ENCODE measurements at places on chromosomes 11 and 22.
A peak's percentile ranks its signal among the peaks of the same experiment; 100 is the strongest.

DNA sequence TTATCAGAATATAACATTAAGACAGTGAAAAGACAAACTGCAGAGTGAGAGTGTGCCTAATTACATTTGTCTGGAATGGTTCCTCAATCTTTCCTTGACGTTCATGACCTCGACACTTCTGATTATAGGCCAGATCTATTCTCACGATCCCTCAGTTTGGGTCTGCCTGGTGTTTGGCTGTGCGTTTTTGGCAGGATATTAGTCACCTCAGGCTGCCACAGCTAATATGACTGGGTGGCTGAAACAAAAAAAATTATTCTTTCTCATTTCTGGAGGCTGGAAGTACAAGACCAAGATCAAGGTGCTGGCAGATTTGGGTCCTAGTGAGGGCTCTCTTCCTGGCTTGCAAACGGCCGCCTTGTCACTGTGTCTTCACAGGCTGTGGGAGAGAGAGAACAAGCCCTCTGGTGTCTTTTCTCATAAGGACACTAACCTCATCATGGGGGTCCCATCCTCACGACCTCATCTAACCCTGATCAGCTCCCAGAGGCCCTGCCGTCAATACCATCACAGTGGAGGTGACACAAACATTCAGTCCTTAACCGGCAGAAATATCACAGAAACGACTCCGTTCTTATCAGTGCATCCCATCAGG is 23.2 kb downstream of the IFITM10 start:
- DNase-seq, result no peak

- DNase-seq, result no peak
These were observed 28.5 kb downstream of the P4HA3 start for GRCh38 chr11:74282914-74283371.

- peak; percentile 45 for DNase-seq
These were observed at the start of gene OSM for GRCh38 chr22:30266445-30267381. OSM (minus strand) TSS chr22:30266851; CDS start chr22:30266799, 52 bp downstream.

GRCh38 chr11:68933605-68934320 is 30.1 kb downstream of the IGHMBP2 start:
- DNase-seq, result no peak

- no peak for DNase-seq
These were observed 640.2 kb upstream of the LUZP2 start for GRCh38 chr11:23856654-23857053.

- DNase-seq, result no peak
These were observed 75.3 kb upstream of the CREB3L1 start for GRCh38 chr11:46202149-46202548.

DNA sequence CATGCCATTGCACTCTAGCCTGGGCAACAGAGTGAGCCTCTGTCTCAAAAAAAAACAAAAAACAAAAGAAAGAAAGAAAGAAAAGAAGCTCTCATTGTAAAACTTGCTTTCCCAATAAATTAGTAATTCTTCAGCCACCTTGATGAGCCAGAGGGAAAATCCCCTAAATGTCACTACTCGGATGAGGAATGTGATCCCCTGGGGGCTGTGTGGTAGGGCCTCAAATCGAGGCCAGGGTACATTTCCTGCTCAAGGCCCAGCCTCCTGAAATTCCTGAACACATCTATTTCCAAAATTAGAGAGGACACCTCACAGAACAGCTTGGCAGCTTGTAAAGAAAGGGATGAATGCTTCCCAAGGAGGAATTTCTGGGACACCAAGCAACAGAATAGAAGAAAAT is 147.1 kb upstream of the SESN3 start:
- no peak for DNase-seq

- DNase-seq, result no peak
These were observed 9.5 kb upstream of the OR5B12 start for GRCh38 chr11:58451585-58451984.

- DNase-seq, result peak; percentile 5
These were observed 23.4 kb upstream of the RIC3 start for GRCh38 chr11:8192016-8192895.

- no peak for DNase-seq
These were observed 30.4 kb downstream of the BID start for GRCh38 chr22:17743661-17744411.

DNA sequence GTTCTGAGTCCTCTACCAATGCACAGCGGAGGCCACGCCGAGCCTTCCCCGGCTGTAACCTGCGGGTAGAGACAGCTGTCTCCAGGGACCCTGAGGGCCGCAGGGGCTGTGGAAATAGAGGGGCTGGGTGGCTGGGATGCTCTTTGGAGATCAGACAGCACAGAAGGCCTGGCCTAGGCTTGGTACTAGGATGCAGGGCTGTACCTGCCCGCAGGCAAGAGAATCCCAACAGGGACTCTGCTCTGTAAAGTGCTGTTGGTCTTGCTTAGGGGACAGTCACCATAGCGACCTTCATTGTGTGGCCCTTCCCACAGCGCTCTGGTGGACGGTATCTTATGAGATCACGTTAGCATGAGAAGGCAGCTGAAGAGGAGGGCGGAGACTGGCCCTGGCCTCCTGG is 11.3 kb upstream of the KCNJ5 start:
- DNase-seq, result no peak

DNA sequence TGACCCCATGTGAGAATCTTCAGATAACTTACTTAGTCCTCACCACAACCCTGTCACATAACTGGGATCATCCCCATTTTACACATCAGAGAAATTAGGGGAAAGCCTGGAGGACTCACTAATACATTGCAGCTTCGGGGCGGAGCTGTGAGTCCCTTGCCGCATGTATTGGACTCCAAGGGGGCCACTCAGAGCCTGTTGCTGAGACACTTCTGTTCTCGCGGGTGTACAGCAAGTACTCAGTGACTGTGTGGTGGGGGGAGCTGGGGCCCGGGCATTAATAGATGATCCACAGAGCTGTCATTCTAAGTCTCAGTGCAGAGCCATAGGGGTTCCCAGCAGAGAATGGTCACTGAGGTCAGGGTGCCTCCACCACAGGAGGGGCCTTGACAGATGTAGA is 13.5 kb downstream of the OAF start:
- no peak for DNase-seq

- DNase-seq, result no peak
These were observed 96.1 kb downstream of the MAML2 start for GRCh38 chr11:96246718-96247552.

- no peak for DNase-seq
These were observed 10.4 kb upstream of the PPARA start for GRCh38 chr22:46139895-46140350.

- no peak for DNase-seq
These were observed 103.2 kb upstream of the GRK3 start for GRCh38 chr22:25461301-25461700.

GRCh38 chr11:15557457-15558230 is 442.9 kb downstream of the INSC start:
- DNase-seq, result no peak

DNA sequence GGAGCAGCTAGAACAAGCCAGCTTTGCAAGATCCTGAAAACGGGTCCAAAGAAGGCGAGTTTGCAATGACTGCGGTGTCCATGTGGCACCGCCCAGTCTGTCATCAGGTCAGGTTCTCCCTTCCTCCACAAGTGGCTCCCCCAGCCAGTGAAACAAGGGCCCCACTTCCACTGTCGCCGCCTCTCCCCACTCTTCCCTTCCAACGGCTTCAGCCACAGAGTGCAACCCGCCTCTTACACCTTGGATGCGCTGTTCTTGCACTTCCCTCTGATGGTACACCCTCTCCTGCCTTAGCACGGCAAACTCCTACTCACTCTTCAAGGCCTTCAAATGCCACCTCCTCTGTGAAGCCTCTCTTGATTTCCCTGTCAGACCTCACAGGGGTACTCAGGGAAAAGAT is 10.8 kb upstream of the TCF20 start:
- DNase-seq, result no peak

- no peak for DNase-seq
These were observed 13.0 kb downstream of the MUC5B start for GRCh38 chr11:1235901-1236315.

GRCh38 chr11:64711138-64711955 is 11.7 kb downstream of the NRXN2 start:
- no peak for DNase-seq

DNA sequence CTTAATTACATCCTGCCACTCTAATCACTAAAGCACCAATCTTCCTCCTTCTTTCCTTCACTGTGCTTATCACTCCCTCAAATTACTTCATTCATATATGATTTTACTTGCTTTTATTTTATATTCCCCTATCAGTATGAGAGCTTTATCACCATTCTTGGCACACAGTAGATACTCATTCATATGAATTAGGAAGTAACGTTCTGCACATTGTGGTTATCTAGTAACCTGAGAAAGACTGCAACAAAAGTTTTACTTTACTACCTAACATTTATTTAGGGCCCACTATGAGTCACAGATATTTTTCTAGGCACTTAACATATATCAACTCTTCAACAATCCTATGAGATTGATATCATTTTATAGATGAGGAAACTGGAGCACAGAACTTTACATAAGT is 1559.9 kb upstream of the TENM4 start:
- no peak for DNase-seq

- no peak for DNase-seq
These were observed 34.1 kb downstream of the SNX19 start for GRCh38 chr11:130882138-130882551.

DNA sequence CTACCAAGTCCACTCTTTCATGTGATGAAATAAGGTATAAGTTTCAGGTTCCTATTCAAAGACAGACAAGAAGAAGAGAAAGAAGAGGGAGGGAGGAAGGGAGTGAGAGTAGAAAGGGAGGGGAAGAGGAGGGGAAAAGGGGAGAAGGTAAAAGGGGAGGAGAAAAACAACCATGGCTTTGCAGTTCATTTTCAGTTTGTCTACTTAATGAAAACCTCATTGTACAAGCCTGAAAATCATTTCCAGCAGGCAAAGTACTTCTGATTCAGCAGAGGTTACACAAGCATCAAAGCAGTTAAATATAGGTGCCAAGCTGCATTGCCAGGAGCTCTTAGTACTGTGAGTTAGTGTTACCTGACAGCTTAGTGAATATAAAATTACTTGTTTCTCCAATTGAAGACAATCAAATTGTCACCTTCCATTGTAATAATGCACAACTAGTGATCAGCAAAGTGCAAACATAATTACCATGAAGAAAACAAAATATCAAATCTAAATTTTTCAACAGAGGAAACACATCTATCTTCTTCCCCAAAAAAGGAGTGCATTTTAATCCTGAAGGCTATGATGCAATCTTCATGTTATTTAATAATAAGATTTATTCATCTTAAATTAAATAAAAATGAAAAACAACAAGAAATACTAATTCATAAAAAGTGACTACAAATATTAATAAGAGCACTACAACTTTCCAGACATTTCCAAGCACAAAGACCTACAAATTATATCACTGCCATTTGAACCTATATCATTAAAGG is 8.2 kb downstream of the SOX6 start:
- DNase-seq, result no peak

GRCh38 chr11:61855939-61856680 is 28.0 kb downstream of the FADS2 start:
- no peak for DNase-seq

- peak; percentile 44 for DNase-seq
These were observed 2.6 kb upstream of the GCAT start for GRCh38 chr22:37804881-37805809.
